Fibroblast of skin of left biceps (primary cell): ENCODE measurements at places on chromosomes 12 and 14.

- DNase-seq = no peak
Measured at GRCh38 chr12:26935636-26936378, 2.0 kb downstream of the INTS13 start.

DNA sequence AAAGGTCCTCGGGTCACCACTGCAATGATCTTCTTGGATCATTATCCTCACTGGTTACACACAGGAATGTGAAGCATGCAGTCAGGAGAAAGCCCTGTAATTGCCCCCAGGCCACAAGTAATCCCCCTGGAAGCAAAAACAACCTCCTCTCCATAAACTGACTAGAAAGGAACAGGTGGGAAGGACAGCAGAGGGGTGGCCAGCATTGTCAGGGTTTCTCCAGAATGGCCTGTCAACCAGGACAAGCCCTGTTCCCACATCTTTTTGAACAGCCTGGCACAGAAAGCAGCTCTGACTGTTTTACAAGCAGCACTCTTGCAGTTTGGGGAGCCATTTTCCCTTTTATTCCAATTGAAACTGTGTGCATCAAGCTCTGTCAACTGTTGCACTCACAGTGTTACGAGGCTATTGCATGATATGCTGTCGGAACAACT is 36.1 kb downstream of the TMCC3 start:
- DNase-seq = no peak

DNA sequence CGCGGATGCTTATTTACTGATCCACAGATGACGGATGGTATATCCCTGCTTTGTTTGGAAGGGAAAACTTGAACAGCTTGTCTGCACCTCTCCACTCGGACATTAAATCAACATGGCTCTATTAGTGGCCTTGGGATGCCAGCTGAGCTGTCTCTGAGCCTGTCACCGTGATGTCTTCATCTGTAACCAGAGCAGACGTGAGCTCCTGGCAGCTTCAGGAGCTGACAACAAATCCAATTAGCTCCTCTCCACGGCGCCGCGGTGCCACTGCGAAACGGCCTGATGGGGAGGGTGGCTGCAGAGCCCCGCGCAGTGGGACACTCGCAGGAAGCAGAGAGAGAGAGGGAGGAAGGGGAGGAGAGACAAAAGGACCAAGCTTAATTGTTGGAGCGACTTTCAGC is 112.3 kb downstream of the PAPOLA start:
- no peak for DNase-seq

DNA sequence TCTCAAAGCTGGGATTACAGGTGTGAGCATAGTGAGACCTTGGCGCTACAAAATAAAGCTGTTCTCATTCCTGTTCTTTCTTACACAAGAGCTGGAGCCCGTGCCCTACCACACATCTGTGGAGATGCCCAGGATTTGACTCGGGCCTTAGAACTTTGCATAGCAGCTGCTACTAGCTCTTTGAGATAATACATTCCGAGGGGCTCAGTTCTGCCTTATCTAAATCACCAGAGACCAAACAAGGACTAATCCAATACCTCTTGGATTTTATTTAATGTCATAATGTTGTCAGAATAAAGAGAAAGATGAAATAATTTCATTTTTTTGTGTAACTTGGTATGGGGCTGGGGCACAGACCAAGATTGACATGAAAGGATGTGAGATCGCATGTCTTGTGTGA is 7.6 kb downstream of the PNP start:
- DNase-seq = no peak

DNA sequence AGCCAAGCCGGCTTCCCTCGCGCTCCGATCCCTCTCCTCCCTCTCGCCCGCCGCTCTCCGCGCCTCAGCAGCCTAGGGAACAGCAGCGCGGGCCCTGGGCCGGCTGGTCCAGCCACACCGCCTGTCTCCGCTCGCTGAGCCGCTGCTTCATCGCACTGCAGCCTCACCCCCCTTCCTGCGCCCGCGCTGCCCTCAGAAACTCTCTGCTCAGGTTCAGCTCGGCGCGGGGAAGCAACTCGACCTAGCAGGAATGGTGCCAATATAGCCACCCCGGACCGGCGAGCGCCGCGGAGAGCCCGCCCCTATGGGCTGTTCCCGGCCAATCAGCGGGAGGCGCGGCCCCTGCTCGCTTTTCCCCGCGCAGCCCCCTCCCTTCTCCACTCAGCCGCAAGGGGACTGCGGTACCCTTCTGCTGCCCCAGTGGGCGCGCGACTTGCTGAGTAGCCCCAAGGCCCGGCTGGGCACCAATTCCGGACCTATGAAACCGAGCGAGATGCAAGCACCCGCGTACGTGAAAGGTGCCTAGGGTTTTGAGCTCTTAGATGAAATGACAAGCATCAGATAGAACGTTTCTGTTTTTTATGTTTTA is at the start of gene ADAMTS20:
Gene ADAMTS20, minus strand, starts transcription at position 233 of the 589 bp plus-strand sequence. CDS start 282 bp downstream, outside the sequence.
- no peak for DNase-seq

DNA sequence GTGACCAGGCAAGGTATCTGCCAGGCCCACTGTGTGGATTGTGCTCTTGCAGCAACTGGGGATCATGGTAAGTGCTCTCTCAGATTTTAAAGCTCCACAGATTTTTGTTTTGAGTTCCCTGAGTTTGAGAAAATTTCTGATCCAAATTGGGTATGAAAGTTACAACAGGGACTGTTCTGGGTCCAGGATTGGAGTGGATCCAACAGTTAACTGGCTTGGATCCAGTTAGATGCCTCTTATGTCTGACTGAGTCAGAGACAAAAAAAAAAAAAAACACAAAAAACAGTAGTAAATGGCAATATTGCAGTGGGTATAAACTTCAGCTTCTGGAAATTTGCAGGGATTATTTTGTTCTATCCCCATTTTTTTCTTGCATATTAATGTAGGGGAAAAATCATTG is 598.8 kb downstream of the C12orf50 start:
- no peak for DNase-seq
